A549 treated with Hydrocortisone at 1 μM for 4 hours (cell line): ENCODE measurements at places on chromosomes 12 and 14. TPM values are rescaled to one million over a fixed set of nuclear protein-coding genes. Genes with fewer than 3 reads are reported as not detected.

Gene GRIP1
- total RNA-seq: 2.6 to 4.2 TPM (median 3.1 TPM) in 5 replicates

Gene CRIP1
- total RNA-seq: 1,531 to 1,939 TPM (median 1,820 TPM) in 5 replicates

Gene DTX1
- total RNA-seq: 0.41 to 0.50 TPM (median 0.45 TPM) in 5 replicates

Gene NFKBIA
- 190 to 227 TPM (median 213 TPM) in 5 replicates for total RNA-seq

Gene ZNF891
- total RNA-seq: 0.16 to 0.46 TPM (median 0.37 TPM) in 5 replicates

Gene VAMP1
- 9.2 to 13.0 TPM (median 10.5 TPM) in 5 replicates for total RNA-seq

Gene VPS33A
- total RNA-seq: 18.4 to 21.6 TPM (median 19.3 TPM) in 5 replicates

Gene FGF6
- total RNA-seq: not detected in 5 replicates

Gene SRGAP1
- total RNA-seq: 9.6 to 12.8 TPM (median 10.2 TPM) in 5 replicates

Gene AMDHD1
- 2.1 to 3.0 TPM (median 2.4 TPM) in 5 replicates for total RNA-seq

Gene AQP6
- 0.13 TPM in 1 of 5 replicates, not detected in the others for total RNA-seq

Gene ACSS3
- 0.08 TPM in 1 of 5 replicates, not detected in the others for total RNA-seq

Gene CLEC12A
- not detected in 5 replicates for total RNA-seq

Gene LARP4
- total RNA-seq: 34.4 to 54.5 TPM (median 41.4 TPM) in 5 replicates

Gene PDZRN4
- total RNA-seq: 0.03 to 0.05 TPM in 2 of 5 replicates, not detected in the others

Gene MFAP5
- 0.12 to 0.49 TPM (median 0.23 TPM) in 5 replicates for total RNA-seq

Gene PLEKHD1
- 0.02 to 0.07 TPM (median 0.03 TPM) in 5 replicates for total RNA-seq

Gene FITM1
- 0.13 to 0.18 TPM (median 0.14 TPM) in 3 of 5 replicates, not detected in the others for total RNA-seq

Gene TC2N
- 0.49 to 1.0 TPM (median 0.82 TPM) in 5 replicates for total RNA-seq

Gene LALBA
- total RNA-seq: not detected in 5 replicates

Gene KCNMB4
- 0.16 to 0.45 TPM (median 0.30 TPM) in 5 replicates for total RNA-seq

Gene GPR84
- 0.08 to 0.11 TPM in 2 of 5 replicates, not detected in the others for total RNA-seq

Gene IFNG
- total RNA-seq: not detected in 5 replicates

Gene PRPH
- 0.97 to 1.9 TPM (median 1.6 TPM) in 5 replicates for total RNA-seq
